ENCODE measurements at places on chromosomes 11 and 22. TPM values are rescaled to one million over a fixed set of nuclear protein-coding genes. Genes with fewer than 3 reads are reported as not detected.

DNA sequence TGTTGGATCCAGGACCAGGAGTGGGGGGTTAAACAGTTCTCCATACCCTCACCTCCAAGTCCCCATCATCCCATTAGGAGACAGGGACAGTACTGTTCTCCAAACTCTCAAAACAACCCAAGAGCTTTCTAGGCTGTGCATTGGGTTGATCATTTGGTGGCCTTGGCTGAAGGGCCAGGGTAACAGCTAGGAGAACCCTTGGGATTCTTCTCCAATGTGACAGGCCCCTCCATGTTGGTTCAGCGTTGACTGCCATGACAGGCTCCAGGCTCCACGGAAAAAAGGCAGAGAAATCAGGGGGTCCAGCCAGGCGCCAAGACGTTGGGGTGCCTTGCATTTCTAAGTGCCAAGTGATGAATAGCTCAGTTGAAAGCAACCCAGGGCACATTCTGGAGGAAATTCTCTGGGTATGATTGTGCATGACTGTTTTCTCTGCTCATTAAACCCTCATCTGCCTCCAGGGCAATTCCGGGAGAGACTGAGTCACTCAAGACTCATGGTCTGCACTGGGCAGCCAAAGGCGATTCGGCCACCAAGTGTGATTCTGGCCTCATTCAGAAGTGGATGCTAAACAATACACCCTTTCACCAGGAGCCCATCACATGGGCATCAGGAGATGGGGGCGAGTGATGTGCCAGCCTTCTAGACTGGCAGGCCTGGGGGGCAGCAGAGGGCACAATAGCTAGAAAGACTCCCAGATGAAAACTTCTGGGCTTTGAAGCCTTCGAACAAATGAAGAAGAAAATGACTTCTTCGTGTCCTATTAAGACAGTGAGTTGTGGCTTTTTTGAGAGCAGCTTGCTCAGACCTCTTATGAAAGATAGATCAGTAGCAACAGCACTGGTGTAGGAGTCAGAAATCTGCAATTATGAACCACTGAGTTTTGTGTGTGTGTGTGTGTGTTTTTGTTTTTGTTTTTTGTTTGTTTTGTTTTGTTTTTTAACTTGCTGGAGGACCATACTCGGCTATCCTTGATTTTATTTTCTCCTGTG lies 27.7 kb downstream of the CD44 start:
- no peaks in the 10 kb centered on the region for H3K36me3 ChIP-seq
- H3K27me3 ChIP-seq, result no peaks in the 10 kb centered on the region
- peak; percentile 76 for DNase-seq

The SLC37A2 gene
- 11.8 TPM for total RNA-seq

GRCh38 chr11:80155412-80156017 lies 714.7 kb upstream of the TENM4 start:
- DNase-seq, result no peak
- no peaks in the 10 kb centered on the region for H3K27me3 ChIP-seq
- H3K4me3 ChIP-seq, result no peak overlapping the region

The PRG3 gene
- total RNA-seq, result not detected

GRCh38 chr11:96275801-96276594 lies 67.0 kb downstream of the MAML2 start:
- no peak for DNase-seq
- no peak overlapping the region for H3K27ac ChIP-seq
- no peak overlapping the region for H3K4me3 ChIP-seq
- H3K4me1 ChIP-seq, result peaks cover 3% of the 10 kb centered on the region
- H3K27me3 ChIP-seq, result no peaks in the 10 kb centered on the region
- H3K36me3 ChIP-seq, result no peaks in the 10 kb centered on the region

- no peaks in the 10 kb centered on the region for H3K27me3 ChIP-seq
- no peak for DNase-seq
- no peaks in the 10 kb centered on the region for H3K36me3 ChIP-seq
Measured at GRCh38 chr22:46113910-46114517, 36.3 kb upstream of the PPARA start.

DNA sequence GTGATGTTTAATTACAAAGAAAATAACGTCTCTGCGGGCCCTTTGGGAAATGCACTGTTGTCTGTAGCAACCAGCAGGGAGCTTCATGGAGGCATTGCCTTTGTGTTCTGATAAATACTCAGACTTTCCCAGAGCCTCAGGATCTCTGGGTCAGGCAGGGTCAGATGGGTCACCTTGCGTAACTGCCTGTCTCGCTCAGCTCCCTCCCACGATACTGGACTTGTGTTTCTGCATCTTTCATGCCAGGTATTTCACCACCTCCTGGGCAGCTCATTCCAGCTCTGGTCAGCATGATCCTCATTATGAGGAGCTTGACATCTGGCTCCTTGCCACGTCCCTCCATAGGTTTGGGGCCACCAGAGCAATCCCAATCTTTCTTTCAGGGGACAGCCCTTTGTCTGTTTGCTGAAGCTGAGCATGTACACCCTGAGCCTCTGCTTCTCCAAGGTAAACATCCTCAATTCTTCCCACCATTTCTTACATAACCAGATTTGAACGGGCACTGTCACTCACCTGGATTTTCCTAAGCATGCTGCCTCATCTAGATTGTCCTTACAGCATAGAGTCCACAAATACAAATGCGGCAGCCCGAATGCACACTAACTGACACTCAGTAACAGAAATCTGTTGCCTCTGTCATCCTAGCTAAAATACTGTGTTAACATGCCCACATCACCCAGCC lies 162.3 kb downstream of the LARGE1 start:
- no peaks in the 10 kb centered on the region for H3K27me3 ChIP-seq
- H3K36me3 ChIP-seq, result no peaks in the 10 kb centered on the region
- no peak overlapping the region for H3K27ac ChIP-seq
- DNase-seq, result no peak
- no peaks in the 10 kb centered on the region for H3K4me1 ChIP-seq

The MMP12 gene
- 1.4 TPM for total RNA-seq

Data from aorta (tissue), 5 donors.